ENCODE measurements at places on chromosomes 16 and 17.

DNA sequence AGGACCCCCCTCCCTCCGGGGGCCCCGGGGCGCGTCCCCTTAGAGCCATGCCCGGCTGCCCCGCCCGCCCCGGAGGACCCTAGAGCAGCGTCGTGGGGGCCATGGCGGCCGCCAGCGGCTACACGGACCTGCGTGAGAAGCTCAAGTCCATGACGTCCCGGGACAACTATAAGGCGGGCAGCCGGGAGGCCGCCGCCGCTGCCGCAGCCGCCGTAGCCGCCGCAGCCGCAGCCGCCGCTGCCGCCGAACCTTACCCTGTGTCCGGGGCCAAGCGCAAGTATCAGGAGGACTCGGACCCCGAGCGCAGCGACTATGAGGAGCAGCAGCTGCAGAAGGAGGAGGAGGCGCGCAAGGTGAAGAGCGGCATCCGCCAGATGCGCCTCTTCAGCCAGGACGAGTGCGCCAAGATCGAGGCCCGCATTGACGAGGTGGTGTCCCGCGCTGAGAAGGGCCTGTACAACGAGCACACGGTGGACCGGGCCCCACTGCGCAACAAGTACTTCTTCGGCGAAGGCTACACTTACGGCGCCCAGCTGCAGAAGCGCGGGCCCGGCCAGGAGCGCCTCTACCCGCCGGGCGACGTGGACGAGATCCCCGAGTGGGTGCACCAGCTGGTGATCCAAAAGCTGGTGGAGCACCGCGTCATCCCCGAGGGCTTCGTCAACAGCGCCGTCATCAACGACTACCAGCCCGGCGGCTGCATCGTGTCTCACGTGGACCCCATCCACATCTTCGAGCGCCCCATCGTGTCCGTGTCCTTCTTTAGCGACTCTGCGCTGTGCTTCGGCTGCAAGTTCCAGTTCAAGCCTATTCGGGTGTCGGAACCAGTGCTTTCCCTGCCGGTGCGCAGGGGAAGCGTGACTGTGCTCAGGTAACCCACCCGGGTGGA, 759 bp downstream of the ALKBH5 start:
- H3K27ac ChIP-seq, result peak overlapping the region; percentile 83
- H3K4me1 ChIP-seq, result peaks cover 57% of the 10 kb centered on the region
- DNase-seq, result peak; percentile 61
- peaks cover 44% of the 10 kb centered on the region for H3K36me3 ChIP-seq
- peak overlapping the region; percentile 97 for H3K4me3 ChIP-seq
- H3K27me3 ChIP-seq, result no peaks in the 10 kb centered on the region

GRCh38 chr17:2087597-2088211, 32.8 kb downstream of the HIC1 start:
- peaks cover 47% of the 10 kb centered on the region for H3K36me3 ChIP-seq
- no peaks in the 10 kb centered on the region for H3K27me3 ChIP-seq
- peak; percentile 68 for DNase-seq
- peak overlapping the region; percentile 72 for H3K27ac ChIP-seq

DNA sequence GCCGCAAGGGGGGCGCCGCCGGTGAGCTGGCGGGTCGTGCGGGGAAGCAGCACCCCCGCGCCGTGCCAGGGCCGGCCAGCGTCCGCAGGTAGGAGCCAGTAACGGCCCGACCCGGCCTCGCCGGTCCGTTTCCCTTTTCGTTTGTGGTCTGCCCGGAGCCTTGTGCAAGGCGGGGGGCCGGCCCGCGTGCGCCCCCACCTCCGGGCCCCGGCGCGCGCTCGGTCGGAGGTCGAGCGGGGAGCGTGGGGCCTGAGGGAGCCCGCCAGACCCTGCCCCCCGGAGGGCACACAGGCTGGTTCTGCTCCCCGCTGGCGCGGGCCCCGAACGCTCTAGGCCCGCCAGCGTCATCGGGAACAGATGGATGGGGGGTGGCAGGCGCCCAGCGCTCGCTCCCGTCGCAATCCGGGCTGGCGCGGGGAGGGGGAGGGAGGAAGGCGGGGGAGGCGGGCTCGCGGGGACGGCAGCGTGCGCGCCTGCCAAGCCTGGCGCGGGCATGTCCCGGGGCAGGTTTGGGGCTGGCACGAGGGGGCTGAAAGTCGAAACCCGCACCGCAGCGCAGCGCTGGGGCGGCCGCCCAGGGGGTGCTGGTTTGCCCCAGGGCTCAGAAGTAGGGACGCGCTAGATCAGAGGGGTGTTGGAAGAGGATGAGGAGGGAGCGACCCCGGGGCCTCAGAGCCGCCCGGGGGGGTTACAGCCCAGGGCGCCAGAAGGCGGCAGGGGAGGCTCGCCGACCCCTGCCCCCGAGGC, 1.5 kb upstream of the GSE1 start:
- H3K4me3 ChIP-seq, result peak overlapping the region; percentile 62
- H3K27me3 ChIP-seq, result peaks cover 1% of the 10 kb centered on the region
- peak; percentile 40 for DNase-seq
- H3K36me3 ChIP-seq, result peaks cover 1% of the 10 kb centered on the region

DNA sequence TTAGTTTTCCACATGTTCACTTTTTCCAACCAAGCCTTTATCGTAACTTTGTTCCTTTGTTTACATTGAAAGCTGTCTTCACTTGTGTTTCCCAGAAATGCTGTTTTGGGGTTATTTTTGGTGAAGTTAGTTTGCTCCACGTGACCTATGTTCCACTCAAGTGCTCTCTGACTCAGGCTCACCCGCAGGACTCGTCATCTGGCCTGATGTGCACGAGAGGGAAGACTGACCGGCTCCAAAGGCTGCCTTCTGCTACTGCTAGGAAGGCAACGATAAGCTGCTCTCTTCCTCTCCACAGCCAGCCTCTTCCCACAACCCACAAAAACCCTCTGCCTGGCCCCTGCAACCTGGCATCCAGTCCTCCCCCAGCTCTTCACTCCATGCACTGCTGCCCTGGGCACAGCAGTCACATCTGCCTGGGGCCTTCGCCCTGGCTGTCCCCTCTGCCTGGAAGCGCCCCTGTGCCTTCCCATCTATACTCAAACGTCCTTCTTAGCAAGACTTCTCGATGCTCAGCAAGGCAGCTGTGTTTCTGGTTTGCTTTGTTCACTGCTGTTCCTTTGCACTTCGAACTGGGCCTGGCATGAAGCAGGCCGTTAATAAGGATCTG, 28.0 kb downstream of the ZCCHC14 start:
- DNase-seq, result no peak
- H3K27me3 ChIP-seq, result no peaks in the 10 kb centered on the region
- H3K36me3 ChIP-seq, result no peaks in the 10 kb centered on the region

GRCh38 chr17:78132084-78132676, 1.6 kb downstream of the TMC8 start:
- H3K36me3 ChIP-seq, result peaks cover 60% of the 10 kb centered on the region
- H3K27me3 ChIP-seq, result no peaks in the 10 kb centered on the region
- peak; percentile 71 for DNase-seq
- peak overlapping the region; percentile 53 for H3K27ac ChIP-seq
- peak overlapping the region; percentile 75 for H3K4me3 ChIP-seq

DNA sequence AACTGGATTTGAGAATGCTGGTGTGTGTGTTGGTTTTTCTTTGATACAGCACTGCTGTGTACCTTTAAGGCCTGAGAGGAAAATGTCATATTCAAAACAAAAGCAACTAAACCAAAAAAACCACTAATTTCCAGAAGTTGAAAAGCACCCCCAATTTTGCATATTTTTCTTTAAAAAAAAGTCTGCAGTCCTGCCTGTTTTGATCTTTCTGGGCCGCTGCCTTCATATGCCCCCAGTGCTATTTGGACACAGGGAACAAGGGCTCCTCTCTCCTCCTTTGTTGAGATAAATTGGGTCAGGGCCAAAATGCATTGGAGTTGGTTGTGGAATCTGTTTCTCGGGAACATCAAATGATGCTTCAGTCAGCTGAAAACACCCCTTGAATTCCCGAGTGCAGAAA, 26.9 kb downstream of the GPT2 start:
- no peak overlapping the region for H3K4me3 ChIP-seq
- H3K27ac ChIP-seq, result peak overlapping the region; percentile 26
- no peak for DNase-seq
- no peaks in the 10 kb centered on the region for H3K27me3 ChIP-seq

- H3K4me3 ChIP-seq, result no peak overlapping the region
- peaks cover 14% of the 10 kb centered on the region for H3K4me1 ChIP-seq
- H3K27me3 ChIP-seq, result peaks cover 2% of the 10 kb centered on the region
- no peaks in the 10 kb centered on the region for H3K36me3 ChIP-seq
- DNase-seq, result no peak
- no peak overlapping the region for H3K27ac ChIP-seq
Measured at GRCh38 chr17:58521680-58522079, 7.2 kb upstream of the MTMR4 start.

- DNase-seq, result no peak
- H3K4me3 ChIP-seq, result no peak overlapping the region
- peaks cover 55% of the 10 kb centered on the region for H3K36me3 ChIP-seq
Measured at GRCh38 chr16:50088302-50088701, 22.5 kb downstream of the HEATR3 start.

DNA sequence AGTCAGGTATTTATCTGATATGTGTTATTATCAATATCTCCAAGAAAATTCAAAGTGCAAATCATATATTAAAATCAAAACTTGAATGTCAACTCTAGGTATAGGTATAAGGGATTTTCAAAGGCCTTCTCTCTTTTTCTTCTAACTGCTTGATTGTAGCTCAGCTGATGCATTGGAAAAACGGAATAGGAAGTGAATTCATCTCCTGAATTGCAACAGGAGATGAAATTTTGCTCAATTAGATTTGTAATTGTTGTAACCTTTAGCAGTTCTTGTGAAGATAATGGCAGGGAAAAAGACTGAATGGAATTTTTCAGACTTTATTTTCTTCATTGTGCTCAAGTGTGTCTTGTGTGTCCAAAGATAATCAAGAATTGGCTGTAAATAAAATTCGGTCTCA, 190.2 kb upstream of the KCNJ16 start:
- DNase-seq, result no peak
- H3K27me3 ChIP-seq, result no peaks in the 10 kb centered on the region

GRCh38 chr16:88956546-88957432, 20.2 kb downstream of the CBFA2T3 start:
- peaks cover 10% of the 10 kb centered on the region for H3K4me1 ChIP-seq
- no peak overlapping the region for H3K27ac ChIP-seq
- no peak overlapping the region for H3K4me3 ChIP-seq
- H3K27me3 ChIP-seq, result peaks cover 13% of the 10 kb centered on the region

GRCh38 chr17:43832168-43832975, 574 bp downstream of the MPP3 start:
- no peaks in the 10 kb centered on the region for H3K36me3 ChIP-seq
- no peak overlapping the region for H3K27ac ChIP-seq
- H3K27me3 ChIP-seq, result peaks cover 51% of the 10 kb centered on the region
- peak overlapping the region; percentile 61 for H3K4me3 ChIP-seq

DNA sequence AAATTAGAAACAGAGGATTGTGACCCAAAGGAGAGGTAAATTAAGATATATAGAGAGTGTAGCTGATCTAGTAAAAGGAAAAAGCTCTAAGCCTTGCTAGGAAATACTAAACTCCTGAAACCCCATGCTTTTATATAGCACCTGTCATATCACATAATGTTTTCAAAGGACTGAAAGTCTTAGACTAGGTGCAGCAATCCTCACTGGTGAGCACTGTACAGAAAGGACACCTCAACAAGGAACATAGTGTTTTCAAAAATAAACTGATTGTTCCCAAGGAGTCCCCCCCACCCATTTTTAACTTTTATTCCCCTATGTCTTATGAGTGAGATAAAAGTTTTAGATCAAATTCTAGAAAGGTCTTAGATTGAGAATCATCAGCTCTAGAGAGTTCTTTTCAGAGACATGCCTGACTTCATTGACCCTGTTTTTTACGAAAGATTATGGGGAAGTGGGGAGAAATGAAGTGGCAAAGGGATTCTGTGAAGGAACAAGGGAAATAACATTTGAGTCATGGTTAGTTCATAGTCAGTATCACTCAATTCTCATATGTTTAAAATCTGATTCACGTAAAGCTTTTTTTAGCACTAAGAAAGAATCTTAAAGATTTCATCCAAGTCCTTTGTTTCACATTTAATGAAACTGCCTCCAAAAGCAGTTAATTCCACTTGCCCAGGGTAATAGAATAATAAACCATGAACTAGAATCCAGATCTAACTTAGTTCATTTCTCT, 166.4 kb downstream of the CYB561 start:
- no peak overlapping the region for H3K4me3 ChIP-seq
- DNase-seq, result no peak
- no peak overlapping the region for H3K27ac ChIP-seq
- H3K36me3 ChIP-seq, result no peaks in the 10 kb centered on the region

GRCh38 chr17:72301887-72302286, 181.1 kb downstream of the SOX9 start:
- H3K4me3 ChIP-seq, result no peak overlapping the region
- DNase-seq, result no peak
- no peaks in the 10 kb centered on the region for H3K4me1 ChIP-seq
- H3K27me3 ChIP-seq, result no peaks in the 10 kb centered on the region

GRCh38 chr17:30520882-30521281, 43.7 kb downstream of the GOSR1 start:
- H3K27ac ChIP-seq, result no peak overlapping the region
- no peaks in the 10 kb centered on the region for H3K4me1 ChIP-seq
- H3K4me3 ChIP-seq, result no peak overlapping the region
- no peak for DNase-seq
- peaks cover 41% of the 10 kb centered on the region for H3K36me3 ChIP-seq
- H3K27me3 ChIP-seq, result no peaks in the 10 kb centered on the region

GRCh38 chr17:40714473-40714872, 10.9 kb upstream of the KRT24 start:
- H3K4me1 ChIP-seq, result no peaks in the 10 kb centered on the region
- no peaks in the 10 kb centered on the region for H3K36me3 ChIP-seq
- H3K27me3 ChIP-seq, result peaks cover 4% of the 10 kb centered on the region
- H3K4me3 ChIP-seq, result no peak overlapping the region
- DNase-seq, result no peak

DNA sequence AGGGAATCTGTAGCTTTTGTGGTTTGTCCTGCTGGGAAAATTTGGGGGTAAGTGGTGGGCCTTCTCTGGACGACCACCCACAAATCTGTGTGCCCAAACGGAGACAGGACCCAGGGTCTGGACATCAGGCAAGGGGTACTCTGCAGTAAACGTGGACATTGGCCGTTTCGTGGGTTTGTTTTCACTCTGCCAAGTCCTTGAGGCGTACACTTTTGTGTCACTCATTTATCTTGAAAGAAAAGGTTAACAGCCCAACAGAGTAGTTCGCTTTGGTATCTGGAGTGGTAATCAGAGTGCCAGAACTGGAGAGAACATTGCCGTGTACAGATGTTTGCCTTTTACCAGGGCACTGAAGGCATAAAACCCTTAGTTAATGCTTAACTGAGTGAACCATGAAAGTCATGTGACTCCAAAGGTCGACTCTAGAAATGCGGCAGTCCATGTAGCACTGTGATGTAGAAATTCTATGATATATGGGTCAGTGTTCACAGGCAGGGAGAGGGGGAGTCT, 15.4 kb downstream of the NAA60 start:
- peaks cover 35% of the 10 kb centered on the region for H3K4me1 ChIP-seq
- H3K27me3 ChIP-seq, result no peaks in the 10 kb centered on the region
- DNase-seq, result no peak
- H3K36me3 ChIP-seq, result peaks cover 6% of the 10 kb centered on the region
